ENCODE measurements at places on chromosomes 13 and 19. TPM values are rescaled to one million over a fixed set of nuclear protein-coding genes. Genes with fewer than 3 reads are reported as not detected.

DNA sequence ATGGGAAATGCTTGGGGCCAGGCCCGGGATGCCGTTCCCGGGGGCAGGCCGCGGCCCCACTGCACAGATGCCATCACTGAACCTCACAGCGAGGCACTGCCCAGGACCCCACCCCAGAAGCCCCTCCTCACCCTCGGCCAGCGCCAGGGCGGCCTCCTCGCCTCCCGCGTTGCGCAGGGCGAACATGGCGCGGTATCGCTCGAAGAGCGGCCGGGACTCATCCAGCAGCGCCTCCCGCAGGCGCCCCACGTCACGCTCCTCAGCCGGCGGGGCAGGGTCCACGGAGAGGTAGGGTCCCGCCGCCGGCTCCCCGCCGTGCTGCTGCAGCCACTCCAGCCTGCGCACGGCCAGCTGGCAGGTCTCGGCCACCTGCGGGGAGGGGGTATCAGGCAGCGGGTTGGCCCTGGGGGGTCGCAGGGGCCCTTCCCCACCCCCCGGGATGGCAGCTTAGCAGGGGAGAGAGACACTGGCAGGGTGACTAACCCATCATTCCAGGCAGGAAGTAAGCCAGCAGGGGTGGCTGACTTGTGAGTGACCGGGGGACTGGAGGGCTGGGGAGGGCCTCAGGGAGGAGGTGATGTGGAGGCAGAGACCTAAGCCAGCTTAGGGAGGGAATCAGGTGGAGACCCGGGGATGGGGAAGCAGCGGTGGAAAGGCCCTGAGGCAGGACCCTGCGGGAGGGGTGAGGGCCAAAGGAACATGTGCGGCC, 8.2 kb downstream of the DOHH start:
- DNase-seq, result no peak
- H3K36me3 ChIP-seq, result peaks cover 4% of the 10 kb centered on the region
- H3K27me3 ChIP-seq, result no peaks in the 10 kb centered on the region
- no peak overlapping the region for H3K4me3 ChIP-seq

GRCh38 chr19:52896431-52897137, 851 bp downstream of the ZNF320 start:
- peak; percentile 53 for DNase-seq
- peak overlapping the region; percentile 55 for H3K4me3 ChIP-seq
- H3K36me3 ChIP-seq, result peaks cover 3% of the 10 kb centered on the region
- peak overlapping the region; percentile 86 for H3K27ac ChIP-seq
- no peaks in the 10 kb centered on the region for H3K27me3 ChIP-seq

GRCh38 chr13:31131470-31131961, 30.2 kb downstream of the HSPH1 start:
- H3K36me3 ChIP-seq, result peaks cover 4% of the 10 kb centered on the region
- H3K27me3 ChIP-seq, result no peaks in the 10 kb centered on the region
- no peak overlapping the region for H3K4me3 ChIP-seq
- H3K27ac ChIP-seq, result no peak overlapping the region
- H3K4me1 ChIP-seq, result no peaks in the 10 kb centered on the region

DNA sequence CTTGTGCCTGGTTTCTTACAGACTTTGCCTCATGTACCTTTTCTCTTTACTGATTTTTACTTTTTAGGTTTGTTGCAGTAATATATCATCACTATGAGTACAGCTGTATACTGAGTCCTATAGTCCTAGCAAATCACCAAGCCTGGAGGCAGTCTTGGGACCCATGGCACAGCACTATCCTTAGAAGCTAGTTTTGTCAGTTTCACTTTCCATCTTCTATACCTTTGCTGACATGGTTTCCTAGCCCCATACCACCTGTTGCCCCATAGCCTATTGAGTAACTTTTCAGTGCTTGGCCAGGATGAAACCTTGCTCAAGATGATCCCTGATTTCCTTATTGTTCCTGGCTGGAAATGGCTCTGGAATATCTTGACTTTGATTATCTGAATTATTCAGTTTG, 826.4 kb downstream of the GPC5 start:
- H3K36me3 ChIP-seq, result no peaks in the 10 kb centered on the region
- no peaks in the 10 kb centered on the region for H3K4me1 ChIP-seq
- no peak overlapping the region for H3K27ac ChIP-seq
- no peak for DNase-seq
- no peaks in the 10 kb centered on the region for H3K27me3 ChIP-seq

DNA sequence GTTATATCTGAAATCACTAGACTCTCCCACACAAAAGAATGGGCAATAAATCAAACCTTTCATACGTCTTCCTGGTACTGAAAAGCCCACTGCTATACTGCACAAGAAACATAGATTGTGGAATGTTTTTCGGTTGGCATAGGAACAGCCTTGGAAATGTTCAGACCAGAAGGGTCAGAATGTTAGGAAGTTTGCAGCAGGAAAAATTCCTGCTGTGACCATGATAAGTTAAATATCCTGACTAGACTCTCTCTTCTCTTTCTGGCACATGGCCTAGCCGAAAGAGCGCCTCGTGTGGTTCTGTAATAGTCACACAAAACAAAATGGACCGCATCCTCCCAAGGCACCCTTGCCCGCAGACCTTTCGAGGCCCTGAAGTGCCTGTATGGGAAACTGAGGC, 427.2 kb downstream of the COG6 start:
- H3K36me3 ChIP-seq, result no peaks in the 10 kb centered on the region
- no peaks in the 10 kb centered on the region for H3K27me3 ChIP-seq
- no peak overlapping the region for H3K4me3 ChIP-seq
- no peaks in the 10 kb centered on the region for H3K4me1 ChIP-seq
- no peak for DNase-seq

APOE gene
- 819 TPM for total RNA-seq

NLRP9 gene
- total RNA-seq, result not detected

Data from upper lobe of left lung (tissue), 6 donors.